ENCODE measurements at places on chromosomes 4 and X. TPM values are rescaled to one million over a fixed set of nuclear protein-coding genes. Genes with fewer than 3 reads are reported as not detected.

Gene DDX60
- 6.5 TPM for total RNA-seq

Gene HEPH
- total RNA-seq: 0.44 TPM

Gene KLB
- not detected for total RNA-seq

Gene IL9R
- total RNA-seq: 1.4 TPM

Gene CENPVL2
- total RNA-seq: not detected

Gene FAM13A
- 17.2 TPM for total RNA-seq

Gene SRPK3
- total RNA-seq: not detected

Gene PRSS12
- 13.8 TPM for total RNA-seq

Gene SLIT2
- total RNA-seq: 3.8 TPM

Gene TMPRSS11B
- not detected for total RNA-seq

Gene HSFX3
- total RNA-seq: 0.96 TPM

Gene ODAPH
- not detected for total RNA-seq

Gene ASB12
- not detected for total RNA-seq

Gene GPR50
- total RNA-seq: not detected

Gene MGARP
- total RNA-seq: 0.22 TPM

Gene MTNR1A
- 0.84 TPM for total RNA-seq

Gene HSFX1
- total RNA-seq: 0.44 TPM

Gene TLL1
- 0.37 TPM for total RNA-seq

Gene GNL3L
- 60.2 TPM for total RNA-seq

Gene ZBTB33
- 12.3 TPM for total RNA-seq

Gene SEL1L3
- 45.0 TPM for total RNA-seq

Gene GPAT3
- total RNA-seq: 36.7 TPM

Gene PABPC1L2B
- total RNA-seq: not detected

Gene CCNA2
- total RNA-seq: 75.4 TPM

Gene RFC1
- total RNA-seq: 52.3 TPM

Gene CHRDL1
- total RNA-seq: 0.05 TPM

Gene GIMD1
- total RNA-seq: not detected

Gene ZMAT1
- total RNA-seq: 0.69 TPM

Gene MAGED4
- total RNA-seq: not detected

Gene MSANTD1
- 0.71 TPM for total RNA-seq

Gene SLC25A5
- total RNA-seq: 641 TPM

Gene SSX2
- not detected for total RNA-seq

Gene SSX1
- not detected for total RNA-seq

Measured in HCT116 (cell line).